ENCODE measurements at places on chromosomes 1 and 21. TPM values are rescaled to one million over a fixed set of nuclear protein-coding genes. Genes with fewer than 3 reads are reported as not detected.

The DIO1 gene
- not detected for total RNA-seq

The APOBEC4 gene
- total RNA-seq = not detected

The SPATA45 gene
- total RNA-seq = not detected

The WNT3A gene
- total RNA-seq = not detected

The PHC2 gene
- 65.8 TPM for total RNA-seq

The F11R gene
- total RNA-seq = 110 TPM

The KCNJ9 gene
- not detected for total RNA-seq

The INKA2 gene
- total RNA-seq = 5.0 TPM

The PHGDH gene
- total RNA-seq = 15.5 TPM

The FCRL3 gene
- total RNA-seq = not detected

The NBPF4 gene
- total RNA-seq = not detected

The H3-3A gene
- 295 TPM for total RNA-seq

The CELSR2 gene
- total RNA-seq = 0.80 TPM

The SYPL2 gene
- total RNA-seq = under 0.01 TPM

The SFT2D2 gene
- 54.0 TPM for total RNA-seq

The LYPD8 gene
- not detected for total RNA-seq

The SH3BGR gene
- total RNA-seq = 0.27 TPM

The ZNF683 gene
- not detected for total RNA-seq

The CRYAA gene
- not detected for total RNA-seq

The GJA5 gene
- total RNA-seq = 15.0 TPM

The RPTN gene
- not detected for total RNA-seq

The THEMIS2 gene
- total RNA-seq = 2.7 TPM

The CNKSR1 gene
- total RNA-seq = not detected

The TMCC2 gene
- 1.7 TPM for total RNA-seq

The BSND gene
- not detected for total RNA-seq

The PSRC1 gene
- 16.2 TPM for total RNA-seq

The ESRRG gene
- not detected for total RNA-seq

The PIP5K1A gene
- 75.6 TPM for total RNA-seq

The PMVK gene
- 9.2 TPM for total RNA-seq

The F13B gene
- not detected for total RNA-seq

The TFF2 gene
- total RNA-seq = not detected

The PEF1 gene
- total RNA-seq = 63.0 TPM

The EXO1 gene
- total RNA-seq = 26.9 TPM

The RGS18 gene
- total RNA-seq = not detected

The OLIG2 gene
- not detected for total RNA-seq

The PRDX1 gene
- 669 TPM for total RNA-seq

The TPTE gene
- not detected for total RNA-seq

The FCGR3A gene
- not detected for total RNA-seq

Measured in thoracic aorta endothelial cell (primary cell).